IMR-90 (cell line): ENCODE measurements at places on chromosomes 7 and 10. TPM values are rescaled to one million over a fixed set of nuclear protein-coding genes. Genes with fewer than 3 reads are reported as not detected.

The PARD3 gene
- total RNA-seq: 34.2 and 37.5 TPM in 2 replicates

The NEUROG3 gene
- not detected in 2 replicates for total RNA-seq

DNA sequence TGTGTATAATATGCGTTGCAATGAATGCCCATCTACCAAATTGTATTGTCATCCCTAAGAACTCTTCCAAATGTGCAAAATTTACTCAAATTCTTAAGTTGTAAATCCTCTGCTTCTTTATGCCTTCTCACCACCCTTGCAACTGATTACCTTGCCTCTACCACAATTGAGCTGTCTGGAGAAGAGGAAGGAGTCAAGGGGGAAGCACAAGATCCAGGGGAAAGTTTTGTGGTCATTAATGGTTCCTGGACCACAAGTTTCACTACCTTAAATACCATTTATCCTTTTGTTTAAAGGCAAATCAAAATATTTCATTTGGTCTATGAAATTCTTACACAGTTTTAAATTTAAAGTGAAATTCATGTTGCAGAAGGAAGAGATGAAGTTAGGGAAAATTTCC lies 16.7 kb downstream of the CRPPA start:
- DNase-seq: no peak

- DNase-seq: peak; percentile 76
Observed at GRCh38 chr10:16717622-16718395, 99.4 kb downstream of the RSU1 start.

GRCh38 chr10:122503012-122503411 lies 41.7 kb downstream of the HTRA1 start:
- no peak for DNase-seq

The SPDYE2 gene
- not detected in 2 replicates for total RNA-seq

The ANKRD16 gene
- 3.3 and 5.7 TPM in 2 replicates for total RNA-seq

The THAP5 gene
- total RNA-seq: 23.7 and 32.5 TPM in 2 replicates

The SYT15 gene
- total RNA-seq: 0.54 and 1.1 TPM in 2 replicates

- no peak for DNase-seq
Observed at GRCh38 chr7:157021071-157021870, 10.8 kb upstream of the MNX1 start.

The BRAF gene
- 12.9 and 16.9 TPM in 2 replicates for total RNA-seq

DNA sequence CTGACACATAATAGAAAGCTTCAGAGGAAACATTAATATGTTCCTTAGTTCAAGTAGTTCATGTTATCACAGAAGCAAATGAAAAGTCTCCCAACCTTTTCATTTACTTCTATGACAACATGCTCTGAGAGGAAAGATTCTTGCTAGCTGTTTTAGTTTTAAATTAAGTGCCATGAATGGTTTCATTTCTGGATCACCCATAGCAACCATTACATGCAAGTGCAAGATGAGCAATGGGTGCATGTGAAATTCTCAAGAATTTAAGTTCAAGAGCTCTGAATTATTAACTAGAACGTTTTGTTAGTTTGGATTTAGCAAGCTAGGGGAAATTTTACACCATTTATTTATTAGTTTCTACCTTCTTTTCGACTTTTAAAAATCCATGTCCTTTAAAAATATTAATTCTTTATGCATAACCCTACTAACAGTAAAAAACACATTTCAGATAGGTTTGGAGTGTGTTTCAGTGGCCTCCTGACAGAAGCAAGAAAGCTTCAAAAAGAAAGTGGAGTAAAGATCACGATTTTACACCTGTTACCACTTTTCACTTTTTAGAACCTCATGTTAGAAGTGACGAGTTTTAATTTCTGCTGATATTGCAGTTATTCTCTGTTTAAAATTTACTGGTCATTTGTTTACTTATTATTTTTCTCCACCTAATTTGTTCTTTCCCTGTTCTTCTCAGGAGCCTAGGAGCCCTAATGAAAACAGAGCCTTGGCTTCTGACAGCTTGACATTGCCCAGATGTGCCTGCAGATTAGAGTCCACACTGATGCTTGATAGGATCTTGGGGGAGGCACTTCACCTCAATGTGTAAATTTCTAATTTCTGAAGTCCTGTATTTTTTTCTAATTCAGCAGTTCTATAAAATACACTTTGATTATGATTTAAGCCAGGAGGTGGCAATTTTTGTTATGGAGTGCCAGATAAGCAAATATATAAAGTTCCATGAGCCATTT lies 995.3 kb upstream of the PHF14 start:
- DNase-seq: no peak

DNA sequence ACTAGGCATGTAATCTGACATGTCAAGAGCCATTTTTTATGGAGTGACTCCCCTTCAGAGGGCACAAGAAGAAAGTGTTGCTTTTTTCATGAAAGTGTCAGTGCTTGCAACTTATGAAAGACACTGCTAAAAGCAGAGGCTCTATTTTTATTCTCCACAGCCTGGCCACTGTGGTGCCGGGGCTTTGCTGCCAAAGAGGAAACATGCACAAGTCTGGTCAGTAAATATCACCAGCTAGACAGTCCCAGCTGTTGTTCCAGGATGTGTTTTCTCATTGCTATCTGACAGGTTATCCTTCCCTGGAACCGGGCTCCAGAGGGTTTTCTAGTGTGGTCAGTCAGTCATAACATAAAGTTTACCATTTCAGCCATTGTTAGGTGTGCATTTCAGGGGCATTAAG lies 180.7 kb upstream of the PITRM1 start:
- no peak for DNase-seq

GRCh38 chr7:16652240-16652583 lies 6.2 kb downstream of the BZW2 start:
- DNase-seq: no peak

DNA sequence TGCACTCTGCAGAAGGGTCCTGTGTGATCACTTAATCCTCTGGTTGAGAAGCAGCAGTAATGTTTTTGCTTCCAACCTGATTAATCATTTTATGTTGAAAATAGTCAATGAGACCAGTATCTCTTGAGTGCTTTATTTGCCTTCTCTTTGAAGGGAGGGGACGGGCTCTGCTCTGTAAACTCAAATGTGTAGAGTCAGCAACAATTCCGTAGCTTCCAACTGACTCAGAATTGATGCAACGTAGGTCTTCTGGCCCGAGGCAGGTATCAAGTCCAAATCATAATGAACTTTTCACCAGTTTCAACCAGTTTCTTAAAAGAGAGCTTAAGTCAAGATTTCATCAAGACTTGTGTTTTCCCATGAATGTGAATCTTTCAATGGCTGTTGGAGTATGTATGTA lies 26.3 kb downstream of the GUSB start:
- no peak for DNase-seq

The ZNF117 gene
- total RNA-seq: 2.9 and 4.4 TPM in 2 replicates

The CYP3A4 gene
- total RNA-seq: not detected in 2 replicates

DNA sequence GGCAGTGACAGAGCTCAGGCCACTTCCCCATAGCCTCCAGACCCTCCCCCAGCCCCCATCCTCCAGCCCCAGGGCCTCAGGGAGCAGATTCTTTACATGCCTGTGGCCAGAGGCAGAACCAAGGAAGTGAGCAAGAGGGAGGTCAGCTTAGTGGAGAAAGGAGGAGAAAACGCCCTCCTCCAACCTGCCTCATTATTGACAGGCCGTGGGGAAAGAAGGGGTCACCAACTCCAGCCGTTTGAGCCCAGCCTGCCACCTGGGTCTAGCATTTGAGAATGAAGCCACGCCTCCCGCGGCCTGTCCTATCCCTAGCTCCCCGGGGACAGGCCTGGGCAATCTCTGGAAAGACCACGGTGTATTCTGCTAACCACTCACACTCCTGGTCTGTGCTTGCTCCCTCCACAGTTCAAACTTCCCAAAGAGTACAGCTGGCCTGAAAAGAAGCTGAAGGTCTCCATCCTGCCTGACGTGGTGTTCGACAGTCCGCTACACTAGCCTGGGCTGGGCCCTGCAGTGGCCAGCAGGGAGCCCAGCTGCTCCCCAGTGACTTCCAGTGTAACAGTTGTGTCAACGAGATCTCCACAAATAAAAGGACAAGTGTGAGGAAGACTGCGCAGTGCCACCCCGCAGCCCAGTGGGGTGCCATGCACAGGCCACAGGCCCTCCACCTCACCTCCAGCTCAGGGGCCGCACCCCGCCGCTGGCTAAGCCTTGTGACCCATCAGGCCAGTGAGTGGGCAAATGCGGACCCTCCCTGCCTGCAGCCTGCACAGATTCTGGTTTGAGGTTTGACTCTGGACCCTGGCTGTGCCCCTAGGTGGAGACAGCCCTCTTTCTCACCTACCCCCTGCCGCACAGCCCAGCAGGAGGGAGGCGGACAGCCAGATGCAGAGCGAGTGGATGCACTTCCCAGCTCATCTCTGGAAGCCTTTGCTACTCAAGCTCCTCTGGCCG lies 14.3 kb upstream of the TRIM8 start:
- DNase-seq: peak; percentile 91

DNA sequence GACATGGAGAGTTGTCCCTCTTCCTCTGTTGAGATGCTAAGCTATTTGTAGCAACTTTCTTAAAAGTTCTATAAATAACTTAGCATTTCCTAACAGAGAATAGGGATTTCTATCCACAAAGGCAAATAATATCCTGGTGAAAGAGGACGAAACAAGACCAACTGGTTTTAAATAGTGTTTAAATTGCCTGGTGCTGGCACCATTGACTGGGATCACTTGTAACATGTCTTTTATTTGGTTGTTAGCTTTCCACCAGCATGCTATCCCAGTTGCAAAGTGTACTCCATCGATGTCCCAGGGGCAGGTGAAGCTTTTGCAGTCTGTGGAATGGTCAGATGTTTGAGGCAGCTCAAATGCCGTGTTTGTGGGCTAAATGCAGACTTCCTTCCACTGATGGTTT lies 3.7 kb downstream of the SUFU start:
- no peak for DNase-seq

- DNase-seq: no peak
Observed at GRCh38 chr10:3882855-3883254, 97.8 kb upstream of the KLF6 start.

DNA sequence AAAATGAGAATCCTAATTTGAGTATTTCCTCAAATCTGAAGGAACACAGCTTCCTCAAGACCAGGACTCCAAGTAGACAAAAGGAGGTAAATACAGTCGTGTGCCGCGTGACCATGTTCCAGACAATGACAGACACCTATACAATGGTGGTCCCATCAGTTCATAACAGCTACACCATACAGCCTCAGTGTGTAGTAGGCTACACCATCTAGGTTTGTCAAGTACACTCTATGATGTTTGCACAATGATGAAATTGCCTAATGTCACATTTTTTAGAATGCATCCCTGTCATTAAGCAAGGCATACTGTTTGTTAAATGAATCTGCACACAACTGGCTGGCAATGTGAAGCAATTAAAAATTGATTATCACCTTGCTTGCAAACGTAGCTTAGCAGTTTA lies 107.9 kb downstream of the PROSER2 start:
- no peak for DNase-seq

DNA sequence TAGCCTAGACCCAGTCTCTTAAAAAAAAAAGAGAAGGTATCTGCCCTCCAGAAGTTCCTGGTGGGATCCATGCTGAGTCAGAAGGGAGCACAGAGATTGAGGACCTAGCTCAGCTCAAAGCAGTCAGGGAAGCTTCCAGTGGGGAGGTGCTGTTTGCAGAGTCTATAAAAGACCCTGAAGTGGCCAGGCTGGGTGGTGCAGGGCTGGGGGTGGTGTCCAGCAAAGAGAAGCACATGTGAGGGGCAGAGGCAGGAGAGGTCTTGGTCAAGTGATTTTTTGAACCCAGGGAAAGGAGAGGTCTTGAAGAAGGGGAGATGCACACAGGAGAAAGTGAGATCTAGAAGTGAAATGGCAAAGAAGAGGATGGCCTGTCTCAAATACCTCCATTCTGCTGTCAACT lies 130.4 kb upstream of the PODXL start:
- DNase-seq: no peak

DNA sequence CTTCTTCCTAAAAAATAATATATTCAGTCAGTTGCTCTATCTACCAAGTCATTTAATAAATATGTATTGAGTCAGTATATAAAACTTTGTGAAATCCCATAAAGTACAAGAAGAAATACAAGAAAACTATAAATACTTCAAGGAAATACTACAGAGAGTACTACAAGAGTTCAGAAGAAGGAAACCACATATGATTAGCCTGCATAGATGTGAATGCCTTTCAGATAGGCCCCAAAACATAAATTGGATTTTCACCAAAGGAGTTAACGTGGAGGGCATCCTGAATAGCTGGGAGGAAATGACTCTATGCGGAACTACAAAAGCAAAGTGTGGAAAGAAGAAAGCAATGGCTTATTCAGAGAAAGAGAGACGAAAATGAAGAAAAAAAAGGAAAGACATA lies 120.1 kb downstream of the LRRN3 start:
- peak; percentile 75 for DNase-seq

GRCh38 chr10:2837674-2838073 lies 229.7 kb upstream of the PFKP start:
- peak; percentile 3 for DNase-seq

- no peak for DNase-seq
Observed at GRCh38 chr7:102061354-102061945, 225.2 kb upstream of the SH2B2 start.

The PIK3AP1 gene
- under 0.01 and 0.28 TPM in 2 replicates for total RNA-seq

- peak; percentile 22 for DNase-seq
Observed at GRCh38 chr10:24415455-24416125, 206.7 kb downstream of the KIAA1217 start.

The CALML3 gene
- total RNA-seq: not detected in 2 replicates

The NEUROD6 gene
- not detected in 2 replicates for total RNA-seq

The ZPBP gene
- total RNA-seq: not detected in 2 replicates

The CH25H gene
- 0.18 TPM in 1 of 2 replicates, not detected in the other for total RNA-seq

The ARHGAP21 gene
- 92.5 and 94.3 TPM in 2 replicates for total RNA-seq

DNA sequence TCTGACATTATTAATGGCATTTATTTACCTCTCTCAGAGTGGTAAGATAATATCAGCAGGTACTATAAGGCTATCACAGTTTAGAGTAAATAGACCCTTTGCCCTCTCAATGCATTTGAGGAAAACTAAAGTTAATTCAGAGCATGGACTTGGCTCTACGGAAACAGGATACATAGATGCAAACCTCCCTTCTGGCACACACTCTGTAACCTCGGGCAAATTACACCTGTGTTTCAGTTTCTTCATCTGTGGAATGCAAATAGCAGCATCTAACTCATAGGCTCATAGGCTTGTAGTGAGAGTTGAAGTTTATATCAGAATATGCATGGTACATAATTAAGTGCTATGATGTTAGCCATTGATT lies 5.6 kb downstream of the RAPGEF5 start:
- DNase-seq: no peak

DNA sequence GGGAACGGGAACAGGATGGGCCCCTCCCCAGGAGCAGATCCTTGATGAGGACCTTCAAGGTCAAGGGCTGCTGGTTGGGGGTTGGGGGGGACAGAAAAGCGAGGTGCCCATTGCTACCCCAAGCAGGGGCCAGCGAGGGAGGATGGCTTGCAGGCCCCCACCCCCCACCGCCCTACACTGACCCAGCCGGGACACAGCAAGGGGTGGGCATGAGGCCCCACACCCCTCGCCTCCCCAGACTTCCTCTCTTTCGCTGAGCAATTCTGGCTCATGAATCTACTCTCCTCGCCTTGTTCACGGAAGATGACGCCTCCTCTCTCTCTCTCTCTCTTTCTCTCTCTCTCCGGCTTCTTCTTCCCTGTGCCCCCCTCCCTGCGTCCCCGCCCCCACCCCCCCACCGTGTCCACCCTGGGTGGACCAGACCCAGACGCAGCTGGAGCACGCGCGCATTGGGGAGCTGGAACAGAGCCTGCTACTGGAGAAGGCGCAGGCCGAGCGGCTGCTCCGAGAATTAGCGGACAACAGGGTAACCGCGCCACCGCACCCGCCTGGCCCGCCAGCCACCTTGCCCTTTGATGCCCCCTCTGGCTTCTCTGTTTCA lies 81.1 kb upstream of the GTF2IRD1 start:
- DNase-seq: no peak
